Activated naive CD8-positive, alpha-beta T cell treated with anti-CD3 and anti-CD28 coated beads for 36 hours (primary cell): ENCODE measurements at places on chromosomes 13 and 19.

GRCh38 chr19:4319067-4319718 is 14.8 kb downstream of the FSD1 start:
- no peak for DNase-seq

DNA sequence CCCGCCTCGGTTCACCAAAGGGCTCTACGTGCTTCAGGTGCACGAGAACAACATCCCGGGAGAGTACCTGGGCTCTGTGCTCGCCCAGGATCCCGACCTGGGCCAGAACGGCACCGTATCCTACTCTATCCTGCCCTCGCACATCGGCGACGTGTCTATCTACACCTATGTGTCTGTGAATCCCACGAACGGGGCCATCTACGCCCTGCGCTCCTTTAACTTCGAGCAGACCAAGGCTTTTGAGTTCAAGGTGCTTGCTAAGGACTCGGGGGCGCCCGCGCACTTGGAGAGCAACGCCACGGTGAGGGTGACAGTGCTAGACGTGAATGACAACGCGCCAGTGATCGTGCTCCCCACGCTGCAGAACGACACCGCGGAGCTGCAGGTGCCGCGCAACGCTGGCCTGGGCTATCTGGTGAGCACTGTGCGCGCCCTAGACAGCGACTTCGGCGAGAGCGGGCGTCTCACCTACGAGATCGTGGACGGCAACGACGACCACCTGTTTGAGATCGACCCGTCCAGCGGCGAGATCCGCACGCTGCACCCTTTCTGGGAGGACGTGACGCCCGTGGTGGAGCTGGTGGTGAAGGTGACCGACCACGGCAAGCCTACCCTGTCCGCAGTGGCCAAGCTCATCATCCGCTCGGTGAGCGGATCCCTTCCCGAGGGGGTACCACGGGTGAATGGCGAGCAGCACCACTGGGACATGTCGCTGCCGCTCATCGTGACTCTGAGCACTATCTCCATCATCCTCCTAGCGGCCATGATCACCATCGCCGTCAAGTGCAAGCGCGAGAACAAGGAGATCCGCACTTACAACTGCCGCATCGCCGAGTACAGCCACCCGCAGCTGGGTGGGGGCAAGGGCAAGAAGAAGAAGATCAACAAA is 2.6 kb downstream of the PCDH17 start:
- no peak for DNase-seq

- DNase-seq: no peak
These were observed 1794.2 kb downstream of the SLITRK5 start for GRCh38 chr13:89465366-89465765.

DNA sequence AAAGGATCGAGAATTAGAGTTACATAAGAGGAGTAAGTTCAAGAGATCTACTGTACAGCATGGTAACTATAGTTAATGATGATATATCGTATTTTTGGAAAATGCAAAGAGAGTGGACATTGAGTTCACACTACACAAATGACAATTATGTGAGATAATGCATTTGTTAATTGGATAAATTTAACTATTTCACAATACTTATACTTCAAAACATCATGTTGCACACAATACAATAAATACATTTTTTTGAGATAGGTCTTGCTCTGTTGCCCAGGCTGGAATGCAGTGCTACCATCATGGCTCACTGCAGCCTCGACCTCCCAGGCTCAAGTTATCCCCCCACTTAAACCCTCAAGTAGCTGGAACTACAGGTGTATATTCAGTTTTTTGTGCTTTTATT is 8.1 kb upstream of the CYP2F1 start:
- no peak for DNase-seq

DNA sequence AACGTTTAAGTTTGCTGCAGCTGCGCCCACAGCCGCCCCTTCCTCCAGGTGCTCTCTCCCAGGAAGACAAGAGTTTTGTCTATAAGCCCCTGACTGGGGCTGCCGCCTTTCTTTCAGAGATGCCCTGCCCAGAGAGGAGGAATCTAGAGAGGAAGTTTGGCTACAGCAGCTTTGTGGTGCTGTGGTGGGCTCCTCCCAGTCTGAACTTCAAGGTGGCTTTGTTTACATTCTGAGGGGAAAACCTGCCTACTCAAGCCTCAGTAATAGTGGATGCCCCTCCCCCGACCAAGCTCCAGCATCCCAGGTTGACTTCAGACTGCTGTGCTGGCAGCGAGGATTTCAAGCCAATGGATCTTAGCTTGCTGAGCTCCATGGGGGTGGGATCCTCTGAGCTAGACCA is 6.4 kb upstream of the ERICH6B start:
- no peak for DNase-seq

- peak; percentile 1 for DNase-seq
These were observed 230.2 kb downstream of the TDRD3 start for GRCh38 chr13:60627071-60627686.

DNA sequence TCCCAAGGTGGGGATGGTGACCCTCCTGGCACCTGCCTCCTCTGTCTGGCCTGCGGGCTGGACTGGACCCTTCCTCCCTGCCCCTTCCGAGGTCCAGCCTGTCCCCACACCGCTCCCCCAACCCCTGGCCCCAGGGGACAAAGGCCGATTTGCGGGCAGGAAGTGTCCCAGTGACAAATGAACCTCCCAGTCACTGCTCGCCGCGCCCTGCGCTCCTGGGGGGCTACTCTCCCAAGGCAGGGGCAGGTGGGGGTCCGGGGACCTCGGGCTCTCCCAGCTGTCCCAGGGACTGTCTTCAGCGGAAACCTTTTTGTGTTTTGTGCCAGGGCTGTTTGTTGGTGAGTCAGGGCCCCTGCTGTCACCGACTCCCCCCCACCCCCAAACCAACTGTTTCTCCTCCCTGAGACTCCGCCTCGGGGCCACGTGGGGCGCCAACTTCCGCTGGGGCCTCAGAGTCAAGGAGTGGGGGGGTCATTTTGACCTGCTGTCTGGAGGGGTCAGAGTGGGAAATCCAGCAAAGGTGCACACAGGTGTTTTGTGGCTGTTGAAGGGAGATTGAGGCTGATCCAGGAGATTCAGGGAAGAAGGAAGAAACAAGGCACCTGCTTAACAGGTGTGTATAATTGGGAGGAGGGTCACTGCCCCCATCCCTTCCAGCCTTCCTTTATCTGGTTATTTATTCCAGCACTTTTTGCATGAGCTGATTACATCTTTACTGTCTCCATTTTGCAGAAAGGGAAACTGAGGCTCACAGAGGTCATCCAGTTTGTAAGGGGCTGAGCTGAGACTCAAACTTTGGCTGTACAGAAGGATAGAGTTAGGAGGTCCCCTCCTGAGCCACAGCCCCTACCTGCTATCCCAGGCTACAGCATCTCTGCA is 831 bp downstream of the PGPEP1 start:
- DNase-seq: peak; percentile 74

- peak; percentile 21 for DNase-seq
These were observed 567 bp downstream of the EFNB2 start for GRCh38 chr13:106534639-106535551.

GRCh38 chr19:48636859-48637448 is at the start of gene DBP:
Gene DBP (minus strand): TSS chr19:48637379. CDS start chr19:48636994, 385 bp downstream.
- no peak for DNase-seq

DNA sequence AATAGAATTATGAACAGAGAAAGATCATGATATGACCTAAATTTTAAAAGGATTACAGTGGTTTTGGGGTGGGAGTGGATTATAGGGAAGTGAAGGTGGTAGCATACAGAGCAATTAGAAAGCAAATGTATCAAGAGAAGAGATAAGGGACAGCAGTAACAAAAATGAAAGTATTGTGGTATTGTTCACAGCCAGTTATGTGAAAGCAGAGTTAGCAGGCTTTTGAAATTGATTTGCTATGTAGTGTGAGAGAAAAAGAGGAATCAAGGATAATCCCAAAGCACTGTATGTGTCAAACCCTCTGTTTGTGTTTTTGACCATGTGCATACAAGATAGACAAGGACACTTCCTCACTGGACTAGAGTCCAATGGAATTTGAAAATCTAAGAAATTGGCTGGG is 1721.4 kb downstream of the PCDH9 start:
- no peak for DNase-seq

GRCh38 chr13:51643882-51644281 is 59.6 kb downstream of the WDFY2 start:
- DNase-seq: no peak

GRCh38 chr19:41706741-41707501 is 1.5 kb upstream of the CEACAM5 start:
- DNase-seq: peak; percentile 75

DNA sequence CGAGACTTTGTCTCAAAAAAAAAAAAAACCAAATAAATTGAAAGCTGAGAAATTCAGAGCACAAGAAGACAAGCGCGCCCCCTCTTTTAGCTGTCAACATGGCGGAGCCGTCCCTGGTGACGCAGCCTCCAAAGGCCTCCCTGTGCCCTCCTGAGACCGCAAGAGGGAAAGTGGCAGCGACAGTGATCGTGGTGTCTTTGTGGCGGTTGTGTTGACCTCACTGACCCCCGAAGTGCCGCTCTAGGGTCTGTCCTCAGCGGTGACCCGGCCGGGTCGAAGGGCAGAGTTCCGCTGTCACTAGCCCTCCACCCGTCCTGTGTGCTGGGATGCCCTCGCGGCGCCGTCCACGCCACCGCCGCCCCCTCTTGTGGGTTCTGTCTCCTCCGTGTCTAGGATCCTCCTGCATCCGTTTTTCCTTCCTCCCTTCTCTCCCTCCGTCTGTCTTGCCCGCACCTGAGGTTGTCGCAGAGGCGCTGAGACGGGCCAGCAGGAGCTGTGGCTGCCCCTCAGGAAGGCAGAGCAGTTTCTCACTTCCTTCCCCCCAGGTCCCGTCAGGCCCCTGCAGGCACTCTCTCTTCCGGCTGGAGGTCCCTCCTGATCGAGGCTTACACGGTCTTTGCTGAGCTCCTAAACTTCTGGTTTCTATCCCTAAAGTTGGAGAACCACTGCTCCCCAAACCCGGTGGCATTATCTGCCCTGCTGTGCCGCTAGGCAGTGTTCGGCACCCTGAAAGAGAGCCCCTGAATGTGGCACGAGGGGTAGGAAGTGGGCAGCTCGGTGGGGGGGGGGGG is 7.2 kb downstream of the UHRF1 start:
- DNase-seq: peak; percentile 53

DNA sequence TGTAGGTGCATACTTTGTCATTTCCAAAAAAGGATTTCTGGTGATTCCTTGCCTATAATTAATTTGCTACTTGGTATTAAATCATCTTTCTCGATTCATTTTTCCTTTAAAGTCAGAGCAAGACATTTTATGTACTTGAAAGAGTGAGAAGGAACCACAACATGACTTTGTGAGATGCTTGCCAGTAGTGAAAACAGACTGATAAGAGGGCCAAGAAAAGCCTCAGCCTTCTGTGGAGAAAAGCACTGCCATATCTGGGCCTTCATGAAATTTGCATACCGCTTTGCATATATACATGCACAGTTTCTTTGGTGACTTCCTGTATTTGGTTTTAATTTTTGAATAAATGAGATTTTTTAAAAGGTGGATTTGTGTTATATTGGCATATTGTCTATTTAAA is 128.4 kb downstream of the CDK8 start:
- no peak for DNase-seq

DNA sequence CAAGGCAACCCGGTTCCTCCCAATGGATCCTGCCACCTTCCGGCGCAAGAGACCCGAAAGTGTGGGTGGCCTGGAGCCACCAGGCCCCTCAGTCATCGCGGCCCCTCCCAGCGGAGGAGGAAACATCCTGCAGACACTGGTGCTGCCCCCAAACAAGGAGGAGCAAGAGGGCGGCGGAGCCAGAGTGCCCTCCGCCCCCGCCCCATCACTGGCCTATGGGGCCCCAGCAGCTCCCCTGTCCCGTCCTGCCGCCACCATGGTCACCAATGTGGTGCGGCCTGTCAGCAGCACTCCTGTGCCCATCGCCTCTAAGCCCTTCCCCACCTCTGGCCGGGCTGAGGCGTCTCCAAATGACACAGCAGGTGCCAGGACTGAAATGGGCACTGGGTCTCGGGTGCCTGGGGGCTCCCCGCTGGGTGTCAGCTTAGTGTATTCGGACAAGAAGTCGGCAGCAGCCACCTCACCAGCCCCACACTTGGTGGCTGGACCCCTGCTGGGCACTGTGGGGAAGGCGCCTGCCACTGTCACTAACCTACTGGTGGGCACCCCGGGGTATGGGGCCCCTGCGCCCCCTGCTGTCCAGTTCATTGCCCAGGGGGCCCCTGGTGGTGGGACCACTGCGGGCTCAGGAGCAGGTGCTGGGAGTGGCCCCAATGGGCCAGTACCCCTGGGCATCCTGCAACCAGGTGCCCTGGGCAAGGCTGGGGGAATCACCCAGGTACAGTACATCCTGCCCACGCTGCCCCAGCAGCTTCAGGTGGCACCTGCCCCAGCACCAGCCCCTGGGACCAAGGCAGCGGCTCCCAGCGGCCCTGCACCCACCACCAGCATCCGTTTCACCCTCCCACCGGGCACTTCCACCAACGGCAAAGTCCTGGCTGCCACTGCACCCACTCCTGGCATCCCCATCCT is 11.2 kb upstream of the PRR19 start:
- peak; percentile 68 for DNase-seq
